Hematopoietic multipotent progenitor cell treated with erythropoietin and hydrocortisone succinate and interleukin-3 and kit ligand, for 6 days (in vitro differentiated cells): ENCODE measurements at places on chromosomes 13 and 19.
A peak's percentile ranks its signal among the peaks of the same experiment; 100 is the strongest.

DNA sequence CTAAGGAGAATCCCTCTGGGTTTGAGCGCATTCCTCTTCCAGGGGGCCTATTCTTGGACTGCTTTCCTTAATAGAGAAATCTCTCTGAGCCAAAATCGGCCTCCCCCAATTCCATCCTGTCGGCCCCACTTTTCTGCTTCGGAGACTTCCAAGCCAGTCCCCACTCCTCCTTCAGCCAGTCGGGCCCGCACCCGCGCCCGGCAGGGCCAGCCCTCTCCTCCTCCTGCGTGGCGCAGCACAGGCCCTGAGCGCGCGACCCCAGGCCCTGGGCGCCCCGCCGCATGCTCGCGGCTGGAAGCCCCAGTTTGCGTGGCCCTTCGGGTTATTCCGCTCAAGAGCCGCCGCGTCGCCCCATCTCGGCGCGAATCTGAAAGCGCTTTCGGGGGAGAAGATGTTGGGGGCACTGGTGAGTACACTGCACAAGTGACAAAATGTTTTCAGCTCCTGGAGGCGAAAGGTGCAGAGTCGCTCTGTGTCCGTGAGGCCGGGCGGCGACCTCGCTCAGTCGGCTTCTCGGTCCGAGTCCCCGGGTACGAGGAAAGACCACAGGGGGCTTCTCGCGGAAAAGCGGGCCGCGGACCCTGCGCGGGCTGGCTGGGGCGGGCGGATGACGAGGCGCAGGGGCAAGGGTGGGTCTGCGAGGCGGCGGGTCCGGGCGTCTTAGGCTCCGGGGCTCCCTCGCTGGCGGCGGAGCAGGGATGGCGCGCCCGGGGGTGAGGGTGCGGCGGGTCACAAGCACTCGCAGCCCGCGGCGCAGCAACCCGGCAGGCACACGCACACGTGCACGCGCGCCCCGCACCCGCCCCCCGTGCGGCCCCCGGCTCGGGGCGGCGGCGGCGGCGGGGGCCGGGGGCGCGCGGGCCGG, at the start of gene IL17D:
Gene IL17D, plus strand, starts transcription at position 785 of the 865 bp plus-strand sequence. CDS start 303 bp downstream, outside the sequence.
- DNase-seq, result peak; percentile 49

GRCh38 chr13:43965459-43965845, 85.7 kb downstream of the LACC1 start:
- DNase-seq, result no peak

- DNase-seq, result peak; percentile 69
Observed at GRCh38 chr13:50635504-50635903, 208.0 kb downstream of the DLEU7 start.

DNA sequence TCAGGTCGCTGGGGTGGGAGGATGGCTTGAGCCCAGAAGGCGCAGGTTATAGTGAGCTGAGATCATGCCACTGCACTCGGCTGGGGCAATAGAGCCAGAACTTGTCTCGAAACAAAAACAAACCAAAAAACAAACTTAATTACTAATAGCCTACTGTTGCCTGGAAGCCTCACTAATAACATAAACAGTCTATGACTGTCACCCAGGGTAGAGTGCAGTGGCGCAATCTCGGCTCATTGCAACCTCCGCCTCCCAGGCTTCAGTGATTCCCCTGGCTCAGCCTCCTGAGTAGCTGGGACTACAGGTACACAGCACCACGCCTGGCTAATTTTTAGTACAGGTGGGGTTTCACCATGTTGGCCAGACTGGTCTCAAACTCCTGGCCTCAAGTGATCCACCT, 18.0 kb downstream of the CATSPERD start:
- DNase-seq, result no peak

GRCh38 chr13:99734013-99734693, 232.9 kb downstream of the TM9SF2 start:
- no peak for DNase-seq

GRCh38 chr19:35432911-35433310, 15.1 kb upstream of the FFAR2 start:
- DNase-seq, result no peak

DNA sequence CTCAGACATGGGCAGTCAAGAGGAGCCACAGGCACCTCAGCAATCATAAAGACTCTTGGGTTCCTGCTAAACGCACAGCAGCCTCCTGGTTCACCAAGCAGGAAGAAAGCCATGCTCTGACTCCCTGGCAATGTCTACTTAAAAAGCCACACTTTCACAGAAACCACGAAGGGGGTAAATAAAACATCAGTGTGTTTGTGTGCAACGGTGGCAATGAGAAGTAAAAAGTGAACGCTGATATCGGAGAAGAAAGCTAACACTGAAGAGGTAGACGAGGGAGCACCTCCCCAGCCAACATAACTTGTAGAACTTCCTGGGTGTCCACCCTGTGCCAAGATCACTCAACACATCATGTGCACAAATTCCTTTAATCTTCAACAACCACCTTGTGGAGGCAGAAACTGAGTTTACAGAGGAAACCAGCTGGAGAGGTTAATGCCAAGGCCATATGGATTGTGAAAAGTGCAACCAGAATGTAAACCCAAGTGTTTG, 30.2 kb downstream of the HSPH1 start:
- peak; percentile 17 for DNase-seq

DNA sequence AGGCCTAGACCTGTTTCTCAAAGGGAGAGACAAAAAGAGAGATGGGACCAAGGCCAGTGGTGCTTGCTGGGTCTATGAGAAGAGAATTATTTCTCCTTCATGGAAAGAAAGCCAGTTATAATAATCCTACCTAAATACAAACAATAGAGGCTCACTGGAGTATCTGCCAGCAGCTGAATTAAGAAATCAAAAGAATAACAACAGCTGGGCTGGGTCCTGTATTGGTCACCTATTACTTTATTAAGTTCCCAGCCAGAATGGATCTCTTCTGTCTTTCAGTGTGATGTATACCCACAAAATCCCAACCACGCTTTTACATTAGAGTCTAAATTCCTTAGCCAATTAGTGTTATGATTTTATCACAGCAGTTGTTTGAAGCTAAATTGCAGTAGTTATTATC, 297.8 kb upstream of the DACH1 start:
- DNase-seq, result no peak

DNA sequence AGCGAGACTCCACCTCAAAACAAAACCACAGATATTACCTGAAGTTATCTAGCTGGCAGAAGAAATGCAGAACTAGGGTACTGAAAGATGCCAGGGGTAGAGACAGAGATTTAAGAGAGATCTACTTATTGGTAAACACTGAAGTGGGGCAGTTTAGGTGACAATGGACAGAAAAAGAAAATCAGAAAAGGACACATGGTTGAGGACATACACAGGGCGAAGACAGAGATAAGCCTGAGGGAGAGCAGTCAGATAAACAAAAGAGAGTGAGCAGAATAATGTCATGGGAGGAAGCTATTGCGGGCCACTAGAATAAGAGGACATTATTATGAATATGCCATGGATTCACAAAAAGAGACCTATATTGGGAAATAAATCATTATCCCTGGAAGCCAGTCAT, 3.3 kb downstream of the NEK5 start:
- peak; percentile 59 for DNase-seq

DNA sequence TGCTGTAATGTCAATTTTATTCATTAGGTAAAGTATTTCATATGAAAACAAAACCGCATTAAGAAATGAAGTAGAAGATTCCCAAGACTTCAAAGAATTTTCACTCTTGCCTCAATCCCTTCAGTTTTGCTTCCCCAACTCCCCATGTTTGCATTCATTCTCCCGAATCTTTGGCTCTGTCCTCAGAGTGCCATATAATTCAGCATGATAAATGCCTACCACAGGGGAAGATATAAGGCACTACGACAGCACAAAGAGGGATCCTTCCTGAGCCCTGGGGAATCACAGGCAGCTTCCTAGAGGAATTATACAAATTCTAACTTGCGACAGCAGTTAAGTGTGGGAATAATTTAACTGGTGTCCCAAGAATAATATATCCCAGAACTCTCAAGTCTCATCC, 68.5 kb downstream of the TSC22D1 start:
- DNase-seq, result no peak

DNA sequence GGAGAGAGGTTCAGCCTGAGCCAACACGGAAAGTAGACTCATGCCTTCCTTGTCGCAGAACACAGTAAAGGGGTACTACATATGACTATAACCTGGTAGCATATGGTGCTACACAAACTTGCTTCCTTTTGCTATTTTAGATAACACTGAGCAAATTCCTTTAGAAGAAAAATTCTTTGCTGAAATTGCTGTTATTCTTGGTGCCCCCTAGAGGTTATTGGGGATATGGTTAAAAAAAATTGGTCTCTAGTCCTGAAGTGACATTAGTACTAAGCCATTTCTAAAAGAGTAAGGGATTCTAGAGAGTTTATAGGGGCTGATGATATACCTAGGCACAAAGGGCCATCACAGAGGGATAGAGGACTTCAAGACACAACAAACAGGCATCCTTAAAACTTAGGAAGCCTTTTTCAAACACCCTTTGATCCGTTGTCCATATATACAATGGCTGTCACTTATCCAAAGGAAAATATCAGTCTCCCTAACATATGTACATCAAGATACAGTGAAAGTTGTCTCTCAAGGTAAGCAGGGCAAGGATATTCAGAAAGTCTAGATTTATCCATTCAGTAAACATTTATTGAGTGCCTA, 13.9 kb upstream of the HS6ST3 start:
- DNase-seq, result peak; percentile 59

DNA sequence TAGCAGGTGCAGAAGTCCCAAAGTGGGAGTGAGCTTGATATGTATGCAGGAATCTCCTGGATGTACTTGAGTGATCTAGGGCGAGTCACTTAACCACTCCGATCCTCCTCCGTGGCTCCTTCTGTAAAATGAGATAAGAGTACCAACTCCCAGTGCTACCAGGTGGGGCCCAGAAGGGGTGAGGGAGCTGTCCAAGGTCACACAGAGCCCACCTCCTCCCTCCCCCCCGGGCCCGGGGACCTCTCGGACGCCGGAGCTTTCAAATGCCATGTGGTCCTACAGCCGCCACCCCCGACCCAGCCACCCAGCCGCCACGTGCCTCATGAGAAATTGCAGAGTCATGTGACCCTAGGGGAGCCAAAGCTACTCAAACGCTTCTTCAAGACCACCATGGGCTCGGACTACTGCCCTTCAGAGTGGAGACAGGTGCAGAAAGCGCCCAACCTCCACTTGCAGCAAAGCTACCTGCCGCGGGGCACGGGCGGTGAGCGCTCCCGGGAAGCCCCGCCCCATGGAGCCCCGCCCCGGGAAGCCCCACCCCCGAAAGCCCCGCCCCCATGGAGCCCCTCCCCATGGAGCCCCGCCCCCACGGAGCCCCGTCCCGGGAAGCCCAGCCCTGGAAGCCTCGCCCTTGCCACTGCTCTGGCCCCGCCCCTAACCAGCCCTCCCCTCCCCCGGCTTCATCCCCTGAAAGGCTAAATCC, 10.1 kb upstream of the ZNF358 start:
- DNase-seq, result peak; percentile 92

DNA sequence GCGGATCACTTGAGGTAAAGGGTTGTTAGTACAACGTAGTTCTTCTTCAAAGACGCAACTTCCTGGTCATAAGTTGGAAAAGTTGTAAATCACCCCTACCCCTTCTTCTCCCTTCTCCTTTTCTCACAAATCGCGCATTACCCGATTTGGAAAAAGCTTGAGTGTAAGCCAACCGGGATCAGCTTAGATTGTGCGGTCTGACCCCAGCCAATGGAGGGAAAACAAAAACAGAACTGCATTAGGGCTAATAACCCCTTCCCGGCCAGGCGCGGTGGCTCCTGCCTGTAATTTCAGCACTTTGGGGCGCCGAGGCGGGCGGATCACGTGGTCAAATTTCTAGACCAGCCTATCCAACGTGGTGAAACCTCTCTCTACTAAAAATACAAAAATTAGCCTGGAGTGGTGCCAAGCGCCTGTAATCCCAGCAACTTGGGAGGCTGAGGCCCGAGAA, 806 bp downstream of the ZNF90 start:
- DNase-seq, result peak; percentile 18

DNA sequence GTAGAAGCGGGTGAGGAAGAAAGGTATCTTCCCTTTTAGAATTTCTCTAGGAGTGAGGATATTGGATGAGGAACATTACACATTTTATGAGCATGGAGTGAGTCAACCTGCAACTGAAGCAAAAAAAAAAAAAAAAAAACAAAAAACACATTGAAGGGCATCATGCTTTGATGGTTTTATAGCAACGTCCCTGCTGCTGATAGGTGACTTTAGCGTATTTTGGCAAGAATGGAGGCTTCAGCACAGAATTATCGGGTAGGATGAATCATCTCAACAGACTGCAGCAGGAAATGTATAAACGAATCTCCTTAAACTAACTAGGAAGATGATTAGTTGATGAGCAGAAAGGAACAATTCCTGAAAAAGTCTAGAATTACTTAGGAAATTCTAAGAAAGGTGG, 1359.6 kb upstream of the ATXN8OS start:
- no peak for DNase-seq

- DNase-seq, result no peak
Observed at GRCh38 chr13:110405597-110406450, 98.7 kb downstream of the COL4A2 start.

- DNase-seq, result no peak
Observed at GRCh38 chr19:18104793-18105131, 7.2 kb downstream of the MAST3 start.
